ENCODE measurements at places on chromosomes 3 and 15. TPM values are rescaled to one million over a fixed set of nuclear protein-coding genes. Genes with fewer than 3 reads are reported as not detected.

GOLGA6L4 gene
- 6.3 TPM for total RNA-seq

CILP gene
- total RNA-seq: 18.8 TPM

MB21D2 gene
- 0.66 TPM for total RNA-seq

DNA sequence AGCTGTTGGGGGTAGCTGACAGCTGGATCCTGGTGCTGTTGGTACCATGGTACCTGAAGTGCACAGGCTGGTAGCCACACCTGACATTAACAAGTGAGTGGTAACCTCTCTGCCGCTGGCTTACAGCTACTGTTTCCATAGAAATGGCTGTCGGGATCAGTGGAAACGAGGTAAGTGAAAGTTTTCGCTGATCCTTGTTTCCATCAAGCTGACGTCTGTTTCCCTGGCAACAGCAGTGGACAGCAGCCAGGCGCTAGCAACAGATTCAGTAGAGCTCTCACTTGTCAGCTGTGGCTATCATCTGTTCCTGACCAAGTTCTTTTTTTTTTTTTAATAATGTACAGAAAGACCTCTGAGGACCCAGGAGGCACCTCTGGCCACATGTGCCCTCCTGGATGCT lies 166.2 kb downstream of the CHDH start:
- peak; percentile 19 for DNase-seq

DNA sequence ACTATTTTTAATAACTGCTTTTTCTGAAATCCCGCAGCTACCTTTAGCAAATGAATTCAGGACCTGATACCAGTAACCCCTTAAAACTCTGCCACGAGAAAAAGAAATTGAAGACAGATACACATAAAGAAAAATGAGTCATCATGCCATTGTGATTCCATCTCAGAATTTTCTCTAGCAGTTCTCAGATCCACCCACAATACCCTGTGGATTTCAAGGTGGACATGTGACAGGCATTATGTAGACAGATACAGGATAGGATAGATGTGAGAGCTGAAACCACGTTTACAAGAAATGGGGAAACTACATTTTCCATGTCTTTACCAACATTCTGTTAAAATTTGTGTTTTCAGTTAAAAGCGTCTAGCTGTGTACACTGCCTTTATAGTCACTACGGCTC lies 291.9 kb upstream of the NR2F2 start:
- DNase-seq: no peak

DNA sequence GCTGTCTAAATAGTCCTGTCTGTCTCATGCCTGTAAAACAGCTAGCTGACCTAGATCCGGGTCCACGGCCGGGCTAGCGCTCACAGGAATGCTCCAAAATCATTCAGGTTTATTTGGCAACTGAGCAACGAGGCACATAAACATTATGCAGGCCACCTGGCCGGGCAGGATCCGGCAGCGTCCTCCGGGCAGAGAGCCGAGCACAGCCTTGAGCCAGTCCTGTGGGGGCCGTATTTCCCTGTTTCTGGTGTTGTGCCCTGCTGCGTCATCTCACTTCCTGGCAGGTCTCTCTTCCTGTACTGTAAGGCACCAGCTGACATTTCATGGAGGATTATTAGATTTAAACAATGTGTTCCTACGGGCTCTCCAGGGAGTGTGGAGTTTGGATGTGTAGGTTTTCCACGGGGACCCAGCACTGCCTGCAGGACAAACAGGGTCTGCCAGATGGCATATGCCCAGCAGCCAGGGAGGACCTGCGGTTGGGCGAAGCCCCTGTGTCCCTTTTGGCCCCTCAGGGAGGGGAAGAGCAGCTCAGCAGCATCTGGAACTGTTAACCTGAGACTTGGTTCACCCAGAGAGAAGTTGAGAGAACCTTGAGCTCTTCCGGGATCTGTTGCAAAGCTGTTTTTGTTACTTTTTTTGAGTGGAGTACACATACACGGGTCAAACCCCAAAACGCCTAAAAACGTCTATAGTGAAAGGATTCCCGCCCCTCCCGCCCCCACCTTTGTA lies 16.6 kb upstream of the LRRK1 start:
- peak; percentile 96 for DNase-seq

DNA sequence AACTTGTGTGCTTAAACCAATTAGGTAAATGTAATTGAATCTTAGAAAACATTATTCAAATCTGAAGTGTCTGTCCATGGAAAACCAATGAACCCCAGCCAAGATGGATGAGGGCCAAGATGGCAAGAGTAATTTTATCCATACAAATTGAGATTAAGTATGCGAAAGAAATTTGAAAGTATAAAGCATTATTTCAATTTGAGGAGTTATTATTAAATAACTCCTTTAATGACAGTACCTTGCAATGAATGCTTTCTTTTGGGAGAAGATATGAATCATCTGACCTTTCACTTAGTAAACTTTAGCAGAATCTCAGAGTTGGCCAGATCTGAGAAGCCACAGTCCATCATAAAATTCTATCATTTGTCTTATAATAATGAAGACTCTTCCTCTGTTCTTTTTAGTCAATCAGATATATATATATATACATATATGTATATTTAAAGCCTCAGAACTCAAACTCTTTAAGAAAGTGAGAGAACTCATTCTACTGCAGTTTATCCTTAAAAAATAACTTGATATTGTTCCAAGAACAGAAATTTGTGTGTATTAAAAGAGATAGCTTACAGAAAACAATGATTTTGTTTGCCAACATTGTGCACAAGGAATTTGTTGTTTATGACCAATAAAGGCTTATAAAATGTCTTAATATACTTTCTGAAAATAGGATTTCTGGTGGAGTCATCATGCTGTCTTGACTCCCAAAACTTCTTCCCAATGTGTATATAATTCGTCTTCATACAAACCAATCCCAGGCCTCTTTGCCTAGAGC lies 434.8 kb upstream of the THBS1 start:
- no peak for DNase-seq

DNA sequence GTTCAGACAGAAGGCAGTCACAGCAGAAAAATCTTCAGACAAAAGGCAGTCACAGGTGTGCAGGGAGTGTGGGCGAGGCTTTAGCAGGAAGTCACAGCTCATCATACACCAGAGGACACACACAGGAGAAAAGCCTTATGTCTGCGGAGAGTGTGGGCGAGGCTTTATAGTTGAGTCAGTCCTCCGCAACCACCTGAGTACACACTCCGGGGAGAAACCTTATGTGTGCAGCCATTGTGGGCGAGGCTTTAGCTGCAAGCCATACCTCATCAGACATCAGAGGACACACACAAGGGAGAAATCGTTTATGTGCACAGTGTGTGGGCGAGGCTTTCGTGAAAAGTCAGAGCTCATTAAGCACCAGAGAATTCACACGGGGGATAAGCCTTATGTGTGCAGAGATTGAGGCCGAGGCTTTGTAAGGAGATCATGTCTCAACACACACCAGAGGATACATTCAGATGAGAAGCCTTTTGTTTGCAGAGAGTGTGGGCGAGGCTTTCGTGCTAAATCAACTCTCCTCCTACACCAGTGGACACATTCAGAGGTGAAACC lies 27.6 kb downstream of the ZNF589 start:
- no peak for DNase-seq

- DNase-seq: peak; percentile 65
Observed at GRCh38 chr3:49013738-49014660, 4.4 kb downstream of the DALRD3 start.

Measured in body of pancreas (tissue), 4 donors.